ENCODE measurements at places on chromosomes 6 and 20.

- DNase-seq = no peak
These were observed 1.7 kb downstream of the POPDC3 start for GRCh38 chr6:105178110-105178509.

GRCh38 chr6:137362878-137363804, 131.1 kb downstream of the OLIG3 start:
- no peak for DNase-seq

DNA sequence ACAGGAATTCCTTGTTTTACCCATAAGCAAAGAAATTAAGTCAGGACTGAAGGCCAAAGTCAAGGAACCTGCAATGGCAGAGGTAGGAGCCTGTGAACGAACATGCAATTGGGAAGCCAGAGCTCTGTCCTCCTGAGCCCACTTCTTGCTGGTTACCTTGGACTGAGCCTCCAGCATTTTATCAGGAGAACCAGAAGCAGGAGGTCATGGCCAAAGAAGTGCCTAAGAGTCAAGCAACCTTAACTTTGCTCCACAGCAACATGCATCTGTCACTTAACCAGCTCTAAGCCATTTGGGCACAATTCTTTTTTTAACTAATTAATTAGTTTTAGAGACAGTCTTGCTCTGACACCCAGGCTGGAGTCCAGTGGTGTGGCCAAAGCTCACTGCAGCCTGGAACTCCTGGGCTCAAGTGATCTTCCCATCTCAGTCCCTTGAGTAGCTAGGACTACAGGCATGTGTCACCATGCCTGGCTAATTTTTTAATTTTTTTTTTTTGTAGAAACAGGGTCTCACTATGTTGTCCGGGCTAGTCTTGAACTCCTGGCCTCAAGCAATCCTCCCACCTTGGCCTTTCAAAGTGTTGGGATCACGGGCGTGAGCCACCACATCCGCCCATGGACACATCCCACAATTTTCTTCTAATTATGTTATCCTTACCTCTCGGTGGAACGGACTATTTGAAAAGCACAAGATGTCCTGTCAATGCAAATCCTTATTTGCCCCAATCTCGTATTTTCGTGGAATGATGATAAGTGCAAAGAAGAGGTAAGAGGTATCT, 334.2 kb downstream of the CD83 start:
- no peak for DNase-seq

GRCh38 chr6:153340568-153340967, 209.5 kb upstream of the RGS17 start:
- no peak for DNase-seq

- DNase-seq = no peak
These were observed 705.9 kb downstream of the PTPRT start for GRCh38 chr20:42483730-42484303.

DNA sequence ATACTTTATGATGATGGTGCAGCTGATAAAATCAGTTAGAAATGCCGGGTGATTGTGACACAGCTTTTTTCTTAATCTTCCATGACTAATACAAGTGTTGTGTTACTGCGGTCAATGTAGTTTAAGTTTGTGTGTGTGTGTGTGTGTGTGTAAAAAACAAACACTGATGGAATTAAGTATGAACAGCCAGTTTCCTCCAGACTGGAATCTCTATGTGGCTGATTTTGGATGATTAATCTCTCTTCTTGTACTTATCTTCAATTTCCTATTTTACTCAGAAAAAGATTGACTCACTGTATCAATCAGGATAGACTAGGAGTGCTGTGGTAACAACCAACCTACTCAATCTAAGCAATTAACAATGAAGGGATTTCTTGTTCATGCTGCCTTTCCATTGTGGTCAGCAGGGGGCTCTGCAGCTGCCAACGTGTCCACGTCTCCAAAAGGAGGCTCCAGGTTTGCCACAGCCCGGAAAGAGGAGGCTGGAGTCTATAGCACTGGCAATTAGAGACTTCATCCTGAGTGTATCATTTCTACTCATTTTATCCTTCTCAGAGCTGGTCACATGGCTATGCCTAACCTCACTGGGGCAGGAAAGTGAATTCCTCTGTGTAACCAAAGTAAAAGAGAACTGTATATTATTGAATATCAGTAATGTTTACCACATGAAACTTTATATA, 107.7 kb downstream of the CD109 start:
- DNase-seq = no peak

DNA sequence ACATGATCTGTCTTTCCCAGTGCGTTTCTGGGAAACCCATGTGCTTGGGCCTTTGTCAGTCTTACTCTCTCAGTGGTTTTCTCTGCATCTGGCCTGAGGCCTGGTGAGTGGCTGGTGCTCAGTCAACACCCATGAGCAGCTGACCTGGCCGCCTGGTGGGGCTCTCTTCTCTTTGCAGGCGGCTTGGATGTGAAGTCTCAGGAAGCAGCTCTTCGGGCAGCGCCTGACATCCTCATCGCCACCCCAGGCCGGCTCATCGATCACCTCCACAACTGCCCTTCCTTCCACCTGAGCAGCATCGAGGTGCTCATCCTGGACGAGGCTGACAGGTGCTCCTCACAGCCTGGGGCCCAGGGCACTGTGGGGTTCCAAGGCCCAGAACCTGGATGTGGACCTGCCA, 10.8 kb downstream of the DDX27 start:
- DNase-seq = no peak

DNA sequence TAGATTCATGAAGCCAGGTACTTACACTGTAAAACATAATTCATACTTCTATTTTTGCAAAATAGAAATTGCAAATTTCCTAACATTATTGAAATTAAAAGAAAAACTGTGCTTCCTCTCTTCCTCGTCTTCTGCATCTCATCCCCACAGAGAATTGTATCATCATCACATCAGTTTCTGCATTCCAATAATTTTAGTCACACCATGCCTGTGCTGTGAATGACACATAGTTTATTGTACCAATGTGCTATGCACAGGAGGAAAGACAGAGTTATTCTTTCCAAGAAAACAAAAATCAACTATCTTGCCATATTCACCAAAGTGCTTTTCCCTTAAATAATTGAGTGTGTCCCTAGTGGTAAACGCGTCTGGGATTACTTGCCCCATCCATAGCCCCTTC, 38.1 kb upstream of the FAM135A start:
- no peak for DNase-seq

- no peak for DNase-seq
These were observed 65.8 kb upstream of the THEMIS start for GRCh38 chr6:127966616-127967015.

DNA sequence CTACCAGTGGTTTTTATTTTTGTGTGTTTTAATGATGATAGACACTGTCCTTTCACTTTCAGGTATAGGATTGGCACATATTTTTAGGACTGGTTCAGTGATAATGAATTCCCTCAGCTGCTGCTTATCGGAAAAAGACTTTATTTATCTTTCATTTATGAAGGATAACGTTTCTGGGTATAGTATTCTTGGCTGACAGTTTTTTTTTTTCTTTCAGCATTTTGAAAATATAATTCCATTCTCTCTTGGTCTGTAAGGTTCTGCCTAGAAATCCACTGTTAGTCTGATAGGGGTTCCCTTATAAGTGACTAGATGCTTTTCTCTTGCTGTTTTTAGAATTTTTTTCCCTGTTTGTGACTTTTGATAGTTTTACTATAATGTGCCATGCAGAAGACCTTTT, 313.1 kb downstream of the TENT5A start:
- DNase-seq = no peak

- no peak for DNase-seq
These were observed 241.0 kb downstream of the DLL1 start for GRCh38 chr6:170049641-170050561.

DNA sequence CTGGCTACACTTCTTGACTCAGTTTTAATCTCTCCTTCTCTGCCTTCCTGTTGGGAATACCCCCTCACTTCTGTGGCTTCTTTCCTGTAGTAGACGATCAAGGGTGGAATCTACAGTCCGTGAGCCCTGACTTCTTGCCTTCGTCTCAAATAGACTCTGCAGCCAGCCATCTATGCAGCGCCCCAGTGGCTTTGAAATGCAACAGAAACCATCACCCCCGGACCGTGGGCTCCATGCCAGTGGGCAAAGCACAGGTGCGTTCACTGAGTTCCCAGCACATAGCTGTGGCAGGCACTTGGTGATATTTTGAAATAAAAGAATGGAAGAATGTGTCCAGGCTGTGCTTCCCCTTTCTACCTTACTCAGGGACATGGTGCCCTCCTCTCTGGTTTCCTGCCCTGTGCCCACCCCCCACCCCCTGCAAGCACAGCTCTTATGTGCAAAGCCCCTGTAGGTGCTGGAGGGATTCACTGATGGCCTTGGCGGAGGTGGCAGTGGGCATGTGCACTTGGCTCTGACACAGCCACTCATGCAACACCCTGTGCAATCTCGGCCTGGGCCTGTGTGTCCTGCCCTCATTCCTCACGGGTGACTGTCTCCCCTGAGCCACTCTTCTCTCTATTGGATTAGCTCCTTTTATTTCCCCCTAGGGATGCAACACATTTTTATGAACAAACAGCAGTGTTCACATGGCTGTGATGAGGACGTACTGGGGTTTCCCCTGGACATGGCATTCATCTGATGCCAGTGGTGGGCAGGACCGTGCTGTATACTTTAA, 5.5 kb upstream of the CDSN start:
- DNase-seq = no peak

- peak; percentile 92 for DNase-seq
These were observed 36.1 kb upstream of the SYNCRIP start for GRCh38 chr6:85678602-85679444.

DNA sequence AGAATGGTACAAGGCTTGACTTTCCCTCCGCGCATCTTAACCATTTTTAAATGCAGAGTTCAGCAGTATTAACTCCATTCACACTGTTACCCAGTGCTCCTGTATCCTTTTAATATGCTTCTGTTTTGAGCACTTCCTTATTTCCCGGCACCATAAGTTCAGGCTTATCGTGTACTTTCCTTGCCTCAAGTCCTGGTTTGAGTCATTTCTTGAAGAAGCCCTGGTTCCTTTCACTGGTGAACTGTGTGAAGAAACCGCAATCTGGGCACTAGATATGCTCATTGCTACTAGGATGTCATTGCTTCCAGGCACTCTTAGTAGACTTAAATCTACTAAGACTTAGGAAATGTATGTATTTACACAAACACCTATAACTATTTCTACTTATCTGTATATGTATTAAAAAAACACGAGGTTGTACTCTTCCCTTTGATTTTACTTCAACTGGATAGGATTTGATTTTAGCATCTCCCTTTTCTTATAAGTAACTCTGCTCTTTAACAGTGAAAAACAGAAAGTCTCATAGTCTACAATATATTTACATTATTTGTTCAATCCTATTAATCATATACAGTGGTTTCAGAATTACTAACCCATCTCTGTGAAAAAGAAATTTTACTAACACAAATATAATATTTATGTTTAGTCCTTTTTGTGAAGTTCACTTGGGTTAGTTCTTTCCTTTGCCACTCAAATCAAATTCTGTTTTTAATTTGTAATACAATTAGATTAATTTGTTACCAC, 135.5 kb downstream of the CDKAL1 start:
- no peak for DNase-seq

- peak; percentile 17 for DNase-seq
These were observed 23.0 kb downstream of the MAP1LC3A start for GRCh38 chr20:34581341-34582184.

DNA sequence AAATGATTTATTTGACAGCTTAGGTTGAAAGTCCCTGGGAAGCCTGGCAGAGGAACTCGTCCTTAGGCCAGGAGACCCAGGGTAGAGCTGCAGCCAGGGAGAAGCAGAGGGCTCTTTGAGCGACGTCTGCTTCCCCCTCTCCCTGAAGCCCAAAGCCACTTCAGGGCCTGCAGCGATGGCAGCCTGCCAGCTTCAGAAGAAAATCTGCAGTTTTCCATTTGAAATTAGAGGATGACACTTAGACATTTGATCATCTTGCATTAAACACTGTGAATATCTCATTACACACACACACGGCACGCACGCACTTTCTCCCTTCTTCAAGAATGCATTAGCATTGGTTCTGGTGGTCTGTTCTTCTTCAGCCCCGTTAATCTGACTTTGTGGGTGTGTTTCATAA, 96.5 kb downstream of the PLEKHG1 start:
- no peak for DNase-seq

GRCh38 chr6:104813552-104813951, 46.2 kb downstream of the HACE1 start:
- no peak for DNase-seq

GRCh38 chr6:160132776-160133338, 11.2 kb downstream of the SLC22A1 start:
- no peak for DNase-seq

DNA sequence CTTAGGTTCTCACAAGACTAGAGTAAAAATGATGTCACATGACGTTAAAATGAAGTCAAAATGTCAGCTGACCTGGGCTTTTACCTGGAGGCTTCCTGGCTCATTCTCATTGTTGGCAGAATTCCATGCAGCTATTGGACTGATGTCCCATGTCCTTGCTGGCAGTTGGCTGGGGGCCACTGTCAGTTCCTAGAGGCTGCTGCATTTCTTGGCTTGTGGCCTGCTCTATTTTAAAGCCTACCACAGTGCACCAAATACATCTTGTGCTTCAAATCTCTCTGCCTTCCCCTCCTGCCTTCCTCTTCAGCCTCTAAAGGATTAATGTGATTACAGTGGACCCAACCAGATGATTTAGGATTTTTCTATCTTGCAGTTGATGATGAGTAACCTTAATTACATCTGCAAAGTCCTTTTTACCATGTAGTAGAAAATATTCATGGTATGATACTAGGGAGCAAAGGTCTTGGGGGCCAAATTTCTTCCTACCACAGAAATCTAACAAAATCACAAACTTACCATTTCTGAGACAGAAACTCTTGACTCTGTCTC, 81.9 kb downstream of the FIG4 start:
- DNase-seq = no peak
